ENCODE measurements at places on chromosomes 7 and 10. TPM values are rescaled to one million over a fixed set of nuclear protein-coding genes. Genes with fewer than 3 reads are reported as not detected.

DNA sequence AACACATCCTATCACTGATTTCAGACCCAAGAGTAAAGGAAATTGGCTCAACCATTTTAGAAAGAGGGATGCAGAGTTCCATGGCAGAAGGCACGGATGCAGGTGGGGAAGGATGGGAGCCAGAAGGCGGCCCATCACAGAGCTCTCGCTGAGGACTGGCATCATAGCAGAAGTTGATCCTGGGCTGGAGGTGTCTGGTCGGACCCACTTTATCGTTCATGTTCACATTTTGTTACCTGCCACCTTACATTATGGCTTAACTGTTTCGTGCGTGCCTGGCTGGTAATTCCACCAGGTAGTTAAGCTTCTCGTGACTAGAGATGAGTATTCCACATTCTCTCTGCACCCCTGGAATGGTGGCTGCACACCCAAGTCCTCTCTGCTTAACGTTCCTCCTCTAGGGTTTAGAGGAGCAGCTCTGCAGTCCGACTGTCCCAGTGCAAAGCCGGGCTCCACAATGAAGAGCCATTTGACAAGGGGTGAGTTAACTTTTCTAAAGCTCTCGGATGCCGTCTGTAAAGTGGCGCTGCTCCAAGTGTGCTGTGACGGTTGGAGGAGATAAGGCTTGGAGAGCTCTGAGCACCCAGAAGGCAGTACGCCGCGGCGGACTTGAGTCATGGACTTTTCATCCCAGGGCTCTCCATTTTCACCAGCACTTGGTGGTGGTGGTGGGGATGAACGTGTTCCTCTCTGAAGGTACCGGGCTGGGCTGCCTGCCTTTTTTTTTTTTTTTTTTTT is 157.1 kb upstream of the SHH start:
- DNase-seq, result no peak

GRCh38 chr10:104521901-104522694 is 119.0 kb upstream of the SORCS3 start:
- no peak for DNase-seq

- DNase-seq, result no peak
Observed at GRCh38 chr7:65722361-65722792, 150.5 kb upstream of the VKORC1L1 start.

DNA sequence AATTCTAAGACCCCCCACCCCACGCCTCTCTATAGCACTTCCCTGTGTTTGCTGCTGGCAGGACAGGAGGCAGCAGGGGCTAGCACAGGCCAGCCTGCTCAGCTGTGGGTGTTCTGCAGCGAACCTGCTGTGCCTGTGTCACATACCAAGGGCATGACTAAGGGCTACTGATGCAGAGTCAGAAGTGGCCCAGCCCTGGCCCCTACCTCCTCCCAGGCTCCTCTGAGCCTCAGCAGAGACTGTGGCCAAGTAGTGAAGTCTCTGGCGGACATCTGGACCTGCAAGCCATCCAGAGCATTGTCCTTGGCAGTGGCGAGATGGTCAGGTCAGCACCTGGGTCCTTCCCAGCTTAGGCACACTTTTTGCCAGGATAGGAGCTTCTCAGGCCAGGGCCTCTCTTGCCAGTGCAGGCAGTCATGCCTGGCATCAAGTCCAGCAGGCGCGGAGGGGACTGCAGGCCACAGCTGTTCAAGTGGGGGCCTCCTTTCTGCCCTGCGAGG is 116.3 kb upstream of the RET start:
- DNase-seq, result no peak

The TMEM225B gene
- 0.89 TPM for total RNA-seq

DNA sequence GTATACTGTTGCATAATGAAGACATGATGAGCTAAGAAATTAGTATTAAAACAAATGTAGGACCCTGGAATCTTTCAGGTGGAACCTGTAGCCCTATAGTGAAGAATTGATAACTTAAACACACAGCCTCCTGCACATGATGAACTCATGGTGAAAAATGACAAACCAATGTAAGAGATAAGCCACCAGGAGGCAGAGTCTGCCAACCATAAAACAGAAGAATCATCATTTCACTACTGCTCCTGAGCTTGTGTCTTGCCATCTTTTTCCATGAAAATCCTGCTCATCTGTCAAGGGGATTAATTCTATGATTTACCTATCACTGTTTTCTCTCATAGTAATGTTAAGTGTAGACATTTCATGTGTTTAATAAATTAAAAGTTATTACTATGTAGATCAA is 363.9 kb downstream of the MALRD1 start:
- DNase-seq, result peak; percentile 7

The RBP4 gene
- total RNA-seq, result 55.5 TPM

- DNase-seq, result no peak
Observed at GRCh38 chr7:70135656-70136055, 537.4 kb downstream of the AUTS2 start.

DNA sequence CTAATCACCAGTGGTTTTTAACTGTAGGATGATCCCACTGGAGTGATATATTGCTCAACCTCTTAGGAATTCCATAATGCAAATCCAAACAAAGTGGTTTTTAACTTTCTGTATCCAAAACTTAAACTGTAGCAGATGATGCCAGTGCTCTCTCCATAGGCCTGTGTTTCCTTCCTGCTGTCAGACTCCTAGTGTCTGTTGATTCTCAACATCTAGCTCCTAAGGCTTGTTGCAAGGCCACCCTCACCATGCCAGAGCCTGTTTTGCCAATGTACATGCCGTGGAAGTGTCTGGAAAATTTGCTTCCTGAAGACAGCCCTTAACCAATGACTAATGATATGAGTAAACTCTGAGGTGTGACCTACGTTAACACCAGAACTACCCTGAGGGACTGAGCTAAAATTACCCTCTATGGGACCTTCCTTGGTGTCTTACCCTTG is 39.3 kb downstream of the C1GALT1 start:
- no peak for DNase-seq

GRCh38 chr7:148110097-148110868 is 480.3 kb upstream of the C7orf33 start:
- DNase-seq, result no peak

- no peak for DNase-seq
Observed at GRCh38 chr7:1225441-1226185, 7.1 kb upstream of the UNCX start.

GRCh38 chr7:20185988-20186387 is 31.2 kb downstream of the MACC1 start:
- DNase-seq, result no peak

DNA sequence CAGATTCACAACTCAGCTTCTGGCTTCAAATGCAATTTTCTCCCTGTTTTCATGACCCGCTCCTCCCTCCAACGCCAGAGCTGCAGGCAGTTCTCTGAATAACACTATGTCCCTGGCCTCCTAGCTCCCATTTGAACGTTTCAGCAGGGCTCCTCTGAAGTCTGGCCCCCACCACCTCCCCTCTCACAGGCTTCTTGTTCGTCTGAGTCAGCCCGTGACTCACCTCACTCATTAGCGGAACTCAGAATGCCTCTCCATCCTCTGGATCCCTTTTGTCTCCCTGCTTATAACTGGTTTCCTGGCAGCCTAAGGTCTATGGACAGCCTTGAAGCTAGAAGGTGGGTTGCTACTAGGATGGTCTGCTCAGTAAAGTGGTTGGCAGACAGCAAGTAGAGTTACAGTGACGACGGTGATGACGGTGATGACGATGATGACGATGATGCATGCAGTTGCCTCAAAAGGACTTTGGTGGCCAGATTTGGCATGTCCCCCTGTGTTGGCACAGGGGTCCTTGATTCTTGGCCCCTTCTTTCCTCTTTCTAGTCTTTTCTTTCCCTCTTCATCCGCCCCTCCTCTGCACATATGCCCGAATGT is 83.3 kb upstream of the MKLN1 start:
- no peak for DNase-seq

The SLC25A40 gene
- total RNA-seq, result 19.7 TPM

DNA sequence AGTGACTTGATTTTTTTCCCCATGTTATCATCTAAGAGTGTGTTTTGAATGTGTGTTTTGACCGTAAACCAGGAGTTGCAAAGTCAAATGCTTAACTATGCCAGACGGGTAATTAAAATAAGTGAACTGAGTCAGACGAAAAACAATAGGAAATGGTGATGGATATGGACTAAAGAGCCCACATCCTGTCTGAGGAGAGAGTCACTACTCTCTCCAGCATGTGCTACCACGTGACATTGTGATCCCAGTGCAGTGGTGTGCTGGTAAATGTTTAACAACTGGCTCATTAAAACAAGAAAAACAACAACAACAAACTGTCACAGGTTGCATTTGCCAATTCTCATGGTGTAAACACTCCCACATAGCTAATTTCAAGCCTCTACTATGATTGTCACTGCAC is 164.3 kb downstream of the SUGCT start:
- DNase-seq, result no peak

DNA sequence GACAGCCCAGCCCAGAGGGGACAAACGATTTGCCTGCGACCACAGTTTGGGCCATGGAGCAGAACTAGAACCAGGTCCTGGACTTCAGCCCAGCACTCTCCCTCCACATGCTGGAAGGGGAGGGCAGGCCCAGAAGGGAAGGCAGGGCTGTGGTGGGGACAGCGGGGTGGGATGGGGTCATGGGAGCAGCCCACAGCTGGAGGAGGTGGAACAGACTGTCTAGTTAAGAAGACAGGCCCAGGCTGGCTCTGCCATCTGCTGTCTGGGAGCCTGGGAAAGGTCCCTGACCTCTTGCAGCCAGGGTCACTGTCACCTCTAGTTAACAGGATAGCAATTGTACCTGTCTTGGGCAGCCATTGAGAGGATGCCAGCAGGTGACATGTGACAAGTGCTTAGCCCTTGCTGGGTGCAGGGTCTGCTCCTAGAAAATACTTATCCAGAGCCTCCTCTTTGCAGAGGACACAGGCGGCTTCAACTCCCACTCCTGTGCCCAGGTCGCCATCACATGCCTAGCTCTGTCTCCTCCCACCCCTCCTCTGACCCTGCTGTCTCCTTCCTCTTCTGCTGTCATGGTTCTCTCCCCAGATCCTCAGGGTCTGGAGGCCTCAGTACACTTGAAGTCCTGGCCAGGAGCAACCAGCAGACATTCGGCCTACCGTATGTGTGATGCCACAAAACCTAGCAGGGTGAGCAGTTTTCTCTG is 37.0 kb upstream of the CHST15 start:
- DNase-seq, result no peak

DNA sequence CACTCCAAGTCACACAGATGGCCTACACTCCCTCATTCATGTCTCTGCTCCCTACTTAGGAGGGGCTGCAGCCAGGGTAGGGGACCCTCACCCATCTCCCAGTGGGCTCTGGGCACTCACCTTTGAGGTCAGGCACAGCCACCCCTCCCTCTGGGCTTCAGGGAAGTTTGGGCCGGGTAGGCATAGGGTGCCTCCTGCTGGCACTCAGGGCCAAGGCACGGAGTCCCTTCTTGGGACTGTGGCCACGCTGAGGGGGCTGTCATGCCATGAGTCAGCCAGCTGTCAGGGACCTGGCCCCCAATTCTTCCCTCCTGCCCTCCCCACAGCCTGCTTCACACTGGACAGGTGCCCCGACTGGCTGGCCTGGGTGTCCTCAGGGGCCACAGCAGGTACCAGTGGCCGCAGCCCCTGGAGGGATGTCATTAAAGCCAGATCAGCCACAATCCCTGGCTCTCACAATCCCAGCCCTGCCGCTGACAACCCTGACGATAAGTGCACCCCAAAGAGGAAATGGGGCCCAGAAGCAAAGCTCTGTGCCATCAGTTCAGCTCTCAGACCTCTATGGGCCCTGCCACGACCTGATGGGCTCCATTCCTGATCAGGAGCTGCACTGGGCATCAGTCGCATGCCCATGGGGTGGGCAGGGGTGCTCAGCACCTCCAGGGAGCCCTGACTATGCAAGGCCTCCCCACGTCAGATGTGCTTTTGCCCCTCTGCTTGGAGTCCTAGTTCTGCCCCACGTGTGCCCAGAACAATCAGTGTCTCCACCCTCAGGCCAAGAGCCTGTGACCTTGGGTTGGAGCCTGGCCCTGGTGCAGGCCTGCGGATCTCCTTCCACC is 34.1 kb upstream of the RET start:
- no peak for DNase-seq

- DNase-seq, result no peak
Observed at GRCh38 chr7:156927571-156928405, 21.7 kb upstream of the NOM1 start.

DNA sequence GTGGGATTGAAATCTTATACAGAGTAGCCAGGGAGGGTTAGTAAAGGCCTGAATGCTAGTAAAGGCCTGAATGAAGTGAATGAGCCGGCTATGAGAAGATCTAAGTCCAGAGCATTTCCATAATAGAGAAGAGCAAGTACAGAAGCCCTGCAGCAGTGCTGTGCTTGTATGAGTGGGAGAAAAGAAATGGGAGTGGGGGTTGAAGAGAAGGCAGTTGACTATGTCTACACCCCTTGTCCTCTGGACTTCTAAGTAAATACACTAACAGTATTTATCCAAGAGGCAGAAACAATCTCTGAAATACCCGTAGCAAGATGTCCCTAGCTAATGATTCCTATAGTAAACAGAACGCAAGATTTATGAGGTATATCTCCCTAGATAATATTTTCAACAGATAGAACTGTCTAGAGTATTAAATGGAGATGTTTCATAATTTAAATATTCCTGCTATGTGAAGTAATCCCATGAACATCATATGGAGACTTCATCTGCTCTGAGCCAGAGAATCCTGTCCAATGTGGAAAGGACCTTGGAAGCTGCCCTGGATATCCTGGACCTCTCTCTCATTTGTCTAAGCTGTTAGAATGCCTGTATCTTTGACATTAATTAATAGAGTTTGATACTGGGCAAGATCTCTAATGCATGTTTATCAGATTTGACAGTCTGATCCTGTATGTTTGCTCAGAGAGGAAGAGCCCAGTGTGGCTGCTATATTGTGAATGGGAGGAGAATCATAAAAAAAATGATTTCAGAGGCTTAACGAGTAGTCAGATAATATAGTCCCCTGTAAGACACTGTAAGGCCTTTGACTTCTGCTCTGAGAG is 171.6 kb downstream of the LRRN3 start:
- no peak for DNase-seq

The CHPF2 gene
- total RNA-seq, result 18.5 TPM

The MARVELD1 gene
- 17.3 TPM for total RNA-seq

- DNase-seq, result no peak
Observed at GRCh38 chr10:14609178-14609577, 165.5 kb downstream of the FAM107B start.

The PAX4 gene
- total RNA-seq, result not detected

The DPP6 gene
- 2.0 TPM for total RNA-seq

- no peak for DNase-seq
Observed at GRCh38 chr7:135713836-135714470, 14.0 kb downstream of the SLC13A4 start.

- DNase-seq, result no peak
Observed at GRCh38 chr7:77537778-77538280, 734 bp downstream of the PTPN12 start.

DNA sequence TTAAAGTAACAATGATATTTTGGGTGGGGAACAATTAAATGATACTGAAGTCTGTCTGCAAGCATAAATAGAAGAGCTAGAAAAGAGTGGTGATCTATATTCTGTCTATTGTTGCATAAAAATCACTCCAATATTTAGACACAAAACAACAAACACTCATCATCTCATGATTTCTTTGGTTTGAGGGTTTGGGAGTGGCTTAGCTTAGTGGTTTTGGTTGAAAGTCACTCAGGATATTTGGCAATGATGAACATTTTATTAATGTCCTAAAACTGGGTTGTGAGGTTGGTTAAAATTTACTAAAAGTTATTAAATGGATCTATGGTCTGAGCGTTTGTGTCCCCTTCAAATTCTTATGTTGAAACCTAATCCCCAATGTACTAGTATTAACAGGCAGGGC is 54.7 kb upstream of the EGFR start:
- DNase-seq, result no peak

- DNase-seq, result no peak
Observed at GRCh38 chr10:73862011-73862410, 12.3 kb downstream of the CAMK2G start.
